ENCODE measurements at places on chromosomes 6 and 20. TPM values are rescaled to one million over a fixed set of nuclear protein-coding genes. Genes with fewer than 3 reads are reported as not detected.

DNA sequence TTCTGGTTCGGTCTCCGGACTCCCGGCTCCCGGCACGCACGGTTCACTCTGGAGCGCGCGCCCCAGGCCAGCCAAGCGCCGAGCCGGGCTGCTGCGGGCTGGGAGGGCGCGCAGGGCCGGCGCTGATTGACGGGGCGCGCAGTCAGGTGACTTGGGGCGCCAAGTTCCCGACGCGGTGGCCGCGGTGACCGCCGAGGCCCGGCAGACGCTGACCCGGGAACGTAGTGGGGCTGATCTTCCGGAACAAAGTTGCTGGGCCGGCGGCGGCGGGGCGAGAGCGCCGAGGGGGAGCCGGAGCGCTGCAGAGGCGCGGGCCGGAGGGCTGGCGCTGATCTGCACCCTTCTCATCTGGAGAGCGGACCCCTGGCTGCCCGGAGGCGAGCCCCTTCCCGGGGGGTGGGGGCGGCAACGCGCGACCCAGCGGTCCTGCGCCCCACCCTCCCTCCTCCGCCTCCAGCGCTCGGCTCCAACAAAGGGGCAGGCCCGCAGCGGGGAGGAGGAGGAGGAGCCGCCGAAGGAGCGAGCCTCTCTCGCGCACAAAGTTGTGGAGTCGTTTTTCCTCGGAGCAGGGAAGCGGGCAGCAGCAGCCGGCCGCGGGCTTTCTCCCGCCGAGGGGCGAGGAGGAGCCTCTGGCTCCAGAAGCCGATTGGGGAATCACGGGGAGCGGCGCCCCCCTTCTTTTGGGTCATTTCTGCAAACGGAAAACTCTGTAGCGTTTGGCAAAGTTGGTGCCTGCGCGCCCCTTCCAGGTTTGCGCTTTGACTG, at the start of gene UTRN:
Gene UTRN, plus strand, starts transcription at position 553 of the 765 bp plus-strand sequence. CDS start 6,494 bp downstream, outside the sequence.
- H3K4me1 ChIP-seq, result peaks cover 27% of the 10 kb centered on the region
- no peaks in the 10 kb centered on the region for H3K36me3 ChIP-seq
- no peaks in the 10 kb centered on the region for H3K27me3 ChIP-seq
- DNase-seq, result peak; percentile 73
- peak within 1 kb of the TSS; percentile 97 for H3K27ac ChIP-seq
- peak within 1 kb of the TSS; percentile 99 for H3K4me3 ChIP-seq

DNA sequence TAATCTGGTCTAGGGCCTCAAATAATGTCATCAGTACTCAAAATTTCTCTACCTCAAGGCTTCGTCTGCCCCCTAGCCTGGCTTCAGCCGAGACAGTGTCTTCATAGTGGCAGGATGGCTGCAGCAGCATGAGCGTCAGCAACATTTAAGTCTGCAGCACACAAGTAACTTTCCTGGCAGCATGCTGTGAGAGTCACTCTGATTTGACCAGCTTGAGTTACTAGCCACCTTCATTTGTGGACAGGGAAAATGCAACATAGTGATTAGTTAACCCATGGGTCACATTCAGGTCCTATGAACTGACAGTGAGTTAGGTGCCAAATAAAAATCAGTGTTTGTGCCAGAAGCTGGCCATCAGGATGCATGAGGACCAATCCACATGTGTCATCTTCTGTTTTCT, 209.9 kb upstream of the SLC35B3 start:
- no peaks in the 10 kb centered on the region for H3K36me3 ChIP-seq
- H3K4me1 ChIP-seq, result no peaks in the 10 kb centered on the region
- H3K27ac ChIP-seq, result no peak overlapping the region
- no peak overlapping the region for H3K4me3 ChIP-seq
- no peaks in the 10 kb centered on the region for H3K27me3 ChIP-seq
- DNase-seq, result no peak

GRCh38 chr6:37104824-37105147, 65.2 kb upstream of the PIM1 start:
- H3K27me3 ChIP-seq, result no peaks in the 10 kb centered on the region
- peaks cover 38% of the 10 kb centered on the region for H3K4me1 ChIP-seq
- no peak overlapping the region for H3K4me3 ChIP-seq
- DNase-seq, result no peak

GRCh38 chr6:139373928-139374356, 506 bp downstream of the CITED2 start:
- peak overlapping the region; percentile 98 for H3K27ac ChIP-seq
- H3K36me3 ChIP-seq, result peaks cover 26% of the 10 kb centered on the region
- DNase-seq, result no peak
- H3K4me1 ChIP-seq, result peaks cover 51% of the 10 kb centered on the region
- H3K4me3 ChIP-seq, result peak overlapping the region; percentile 100

DNA sequence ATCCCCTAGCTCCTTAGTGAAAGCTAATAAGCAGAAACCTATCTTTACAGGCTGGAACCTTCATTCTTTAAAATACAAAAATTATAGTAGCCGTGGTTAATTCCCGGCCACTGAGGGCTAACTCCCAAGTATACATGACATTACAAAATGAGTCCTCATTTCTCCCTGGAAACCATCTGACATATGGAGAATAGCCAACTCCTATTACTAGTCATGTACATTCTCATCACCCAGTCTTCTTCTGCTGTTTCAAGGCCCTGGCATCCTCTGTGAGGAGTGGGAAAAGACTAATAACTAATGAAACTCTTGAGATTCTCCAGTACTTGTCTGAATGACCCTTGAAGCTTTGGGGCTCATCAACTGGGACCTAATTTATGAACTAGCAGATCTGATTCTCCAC, 30.2 kb downstream of the CSNK2A1 start:
- H3K4me3 ChIP-seq, result no peak overlapping the region
- DNase-seq, result no peak
- H3K27ac ChIP-seq, result no peak overlapping the region
- no peaks in the 10 kb centered on the region for H3K27me3 ChIP-seq
- peaks cover 24% of the 10 kb centered on the region for H3K4me1 ChIP-seq

GRCh38 chr6:134921721-134922261, 28.1 kb downstream of the ALDH8A1 start:
- no peak for DNase-seq
- H3K4me1 ChIP-seq, result no peaks in the 10 kb centered on the region
- H3K36me3 ChIP-seq, result no peaks in the 10 kb centered on the region
- no peak overlapping the region for H3K27ac ChIP-seq
- H3K27me3 ChIP-seq, result no peaks in the 10 kb centered on the region
- H3K4me3 ChIP-seq, result no peak overlapping the region

- H3K4me1 ChIP-seq, result peaks cover 20% of the 10 kb centered on the region
- peaks cover 24% of the 10 kb centered on the region for H3K27me3 ChIP-seq
- peak overlapping the region; percentile 95 for H3K4me3 ChIP-seq
- H3K36me3 ChIP-seq, result no peaks in the 10 kb centered on the region
- DNase-seq, result no peak
Measured at GRCh38 chr6:37256692-37257319, 766 bp upstream of the TBC1D22B start.

DNA sequence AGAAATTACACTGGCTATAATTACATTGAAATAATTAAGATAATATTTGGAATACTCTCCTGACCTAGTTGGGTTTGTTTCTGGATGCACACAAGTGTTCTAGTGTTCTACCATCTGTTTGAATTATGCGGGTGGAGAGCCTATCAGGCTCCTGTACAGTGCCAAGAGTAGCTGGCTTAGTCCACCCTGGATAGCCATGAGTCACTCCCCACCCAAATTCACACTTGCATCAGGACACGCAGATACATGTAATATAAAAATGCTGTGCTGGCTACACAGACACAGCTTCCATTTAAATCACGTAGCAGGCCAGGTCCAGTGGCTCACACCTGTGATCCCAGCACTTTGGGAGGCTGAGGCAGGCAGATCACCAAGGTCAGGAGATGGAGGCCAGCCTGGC, 686.2 kb upstream of the SLC35B3 start:
- H3K4me1 ChIP-seq, result no peaks in the 10 kb centered on the region
- no peaks in the 10 kb centered on the region for H3K36me3 ChIP-seq
- no peak overlapping the region for H3K4me3 ChIP-seq
- H3K27me3 ChIP-seq, result peaks cover 53% of the 10 kb centered on the region
- no peak for DNase-seq

- no peak overlapping the region for H3K27ac ChIP-seq
- peak; percentile 57 for DNase-seq
- H3K27me3 ChIP-seq, result peaks cover 99% of the 10 kb centered on the region
- no peaks in the 10 kb centered on the region for H3K36me3 ChIP-seq
- H3K4me3 ChIP-seq, result peak overlapping the region; percentile 54
Measured at GRCh38 chr6:29553268-29554057, 6.1 kb downstream of the UBD start.

GRCh38 chr6:162999575-163000285, 272.0 kb downstream of the PACRG start:
- no peaks in the 10 kb centered on the region for H3K27me3 ChIP-seq
- H3K4me1 ChIP-seq, result no peaks in the 10 kb centered on the region
- no peak overlapping the region for H3K4me3 ChIP-seq
- DNase-seq, result no peak
- no peak overlapping the region for H3K27ac ChIP-seq
- H3K36me3 ChIP-seq, result peaks cover 4% of the 10 kb centered on the region

- no peak overlapping the region for H3K27ac ChIP-seq
- peaks cover 26% of the 10 kb centered on the region for H3K4me1 ChIP-seq
- no peak for DNase-seq
Measured at GRCh38 chr6:36639171-36639808, 39.2 kb upstream of the CDKN1A start.

DNA sequence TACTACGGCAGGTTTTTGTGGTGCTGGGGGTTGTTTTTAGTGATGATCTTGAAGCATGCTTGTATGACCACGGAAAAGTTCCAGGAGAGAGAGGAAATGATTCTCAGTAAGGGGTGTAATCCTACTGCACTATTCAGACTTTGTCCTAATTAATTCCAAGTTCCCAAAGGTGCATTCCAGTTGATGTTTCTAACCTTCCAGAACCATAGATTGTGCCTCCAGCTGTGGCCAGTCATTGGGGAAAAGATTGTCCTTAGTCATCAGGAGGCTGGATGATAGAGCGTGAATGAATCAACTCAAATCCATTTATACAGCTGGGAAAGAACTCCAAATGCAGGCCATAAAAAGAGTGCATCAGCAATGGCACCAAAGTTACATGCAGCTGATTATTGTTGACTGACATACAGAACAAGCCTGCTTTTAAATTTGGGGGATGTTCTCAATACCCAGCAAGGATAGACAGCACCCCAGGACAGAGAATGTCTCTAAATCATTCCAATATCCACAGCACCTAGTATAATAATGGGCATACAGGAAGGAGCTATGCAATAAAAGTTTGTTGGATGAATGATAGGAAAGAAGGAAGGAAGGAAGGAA, 27.8 kb upstream of the PKHD1 start:
- no peak overlapping the region for H3K4me3 ChIP-seq
- H3K4me1 ChIP-seq, result no peaks in the 10 kb centered on the region
- peaks cover 4% of the 10 kb centered on the region for H3K36me3 ChIP-seq
- H3K27me3 ChIP-seq, result no peaks in the 10 kb centered on the region
- no peak overlapping the region for H3K27ac ChIP-seq

The GRIK2 gene
- 11.0 TPM for total RNA-seq

The LAMP5 gene
- 0.98 TPM for total RNA-seq

The GPR6 gene
- total RNA-seq, result not detected

The HAO1 gene
- not detected for total RNA-seq

The JPH2 gene
- 0.07 TPM for total RNA-seq

The SLC17A1 gene
- total RNA-seq, result not detected

The FNDC1 gene
- total RNA-seq, result 0.09 TPM

The REM1 gene
- total RNA-seq, result not detected

The STMND1 gene
- total RNA-seq, result not detected

The TFAP2D gene
- total RNA-seq, result not detected

The MICB gene
- total RNA-seq, result not detected

The ESR1 gene
- not detected for total RNA-seq

The SLC22A16 gene
- not detected for total RNA-seq

The RRAGD gene
- total RNA-seq, result 14.0 TPM

The HLA-DQB2 gene
- total RNA-seq, result not detected

The GNMT gene
- total RNA-seq, result 1.5 TPM

The GATA5 gene
- total RNA-seq, result not detected
